ENCODE measurements at places on chromosomes 11 and 22.

DNA sequence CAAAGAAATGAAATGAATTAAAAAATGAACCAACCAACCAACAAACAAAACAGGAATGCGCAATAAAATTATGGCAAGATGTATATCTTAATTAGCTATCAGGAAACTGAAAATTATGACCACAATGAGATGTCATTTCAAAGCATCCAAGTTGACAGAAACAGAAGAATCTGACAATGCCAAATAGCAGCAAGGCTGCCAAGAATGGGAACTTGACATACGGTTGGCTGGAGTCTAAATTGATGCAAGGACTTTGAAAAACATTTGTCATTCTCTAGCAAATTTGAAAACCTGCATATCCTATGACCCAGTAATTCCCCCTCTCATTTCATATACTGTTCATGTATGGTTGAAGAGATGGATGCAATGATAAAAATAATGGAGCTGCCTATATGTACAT lies 1262.6 kb downstream of the TBC1D22A start:
- DNase-seq, result no peak

DNA sequence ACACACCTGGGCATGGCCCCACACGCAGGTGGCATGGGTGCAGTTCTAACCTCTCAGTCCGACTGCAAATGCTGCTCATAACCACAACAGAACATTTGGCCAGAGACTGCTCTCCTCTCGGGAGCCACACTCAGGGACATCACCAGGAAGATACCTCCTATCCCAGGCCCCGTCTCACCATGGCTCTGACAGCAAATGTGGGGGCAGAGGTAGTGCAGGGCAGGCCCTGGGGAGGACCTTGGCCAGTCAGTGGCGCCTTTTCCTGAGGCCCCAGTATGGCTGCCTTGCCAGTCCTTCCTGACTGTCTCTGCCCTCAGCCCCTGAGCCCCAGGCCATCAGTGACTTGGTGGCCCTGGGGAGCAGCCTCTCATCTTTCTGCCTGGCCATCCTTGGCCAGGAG lies 2.8 kb downstream of the KRTAP5-6 start:
- no peak for DNase-seq

GRCh38 chr11:117929916-117930570 lies 841 bp upstream of the TMPRSS13 start:
- DNase-seq, result no peak

- DNase-seq, result no peak
Observed at GRCh38 chr22:49798486-49799151, 29.1 kb downstream of the BRD1 start.

DNA sequence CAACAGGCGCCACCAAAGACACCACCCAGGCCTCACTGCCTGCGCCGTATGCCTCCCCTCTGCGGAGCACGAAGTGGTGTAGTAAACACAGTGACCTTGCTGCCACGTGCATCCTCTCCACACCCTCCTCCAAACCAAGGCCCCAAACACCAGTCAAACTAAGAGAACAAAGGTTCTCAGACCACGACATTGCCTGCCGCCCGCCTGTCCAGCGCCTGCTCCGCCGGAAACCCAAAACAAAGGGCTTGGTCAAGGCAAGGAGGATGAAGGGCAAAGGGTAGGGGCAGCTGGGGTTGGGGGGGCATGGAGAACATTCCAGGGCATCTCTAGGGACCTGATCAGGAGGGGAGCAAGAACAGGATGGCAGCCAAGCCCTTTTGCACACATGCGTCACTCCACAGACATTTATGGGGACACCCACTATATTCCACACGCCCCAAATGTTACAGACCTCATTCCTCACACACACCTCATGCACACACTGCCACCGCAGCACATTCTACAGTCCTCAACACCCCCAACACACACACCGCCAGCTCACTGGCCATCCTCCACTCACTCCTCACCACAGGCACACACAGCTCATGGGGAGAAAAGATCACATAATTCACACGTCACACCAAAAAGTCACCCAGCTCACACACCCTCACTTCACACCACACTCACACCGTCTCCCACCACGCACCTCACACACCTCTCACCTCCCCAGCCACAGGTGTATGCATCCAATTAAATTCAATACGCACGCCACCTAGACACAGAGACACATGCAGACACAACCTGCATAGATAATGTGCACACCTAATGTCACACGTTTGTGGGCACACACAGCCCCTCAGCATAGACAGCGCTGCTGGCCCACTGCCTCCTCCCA lies 34.5 kb downstream of the PDE2A start:
- DNase-seq, result no peak

DNA sequence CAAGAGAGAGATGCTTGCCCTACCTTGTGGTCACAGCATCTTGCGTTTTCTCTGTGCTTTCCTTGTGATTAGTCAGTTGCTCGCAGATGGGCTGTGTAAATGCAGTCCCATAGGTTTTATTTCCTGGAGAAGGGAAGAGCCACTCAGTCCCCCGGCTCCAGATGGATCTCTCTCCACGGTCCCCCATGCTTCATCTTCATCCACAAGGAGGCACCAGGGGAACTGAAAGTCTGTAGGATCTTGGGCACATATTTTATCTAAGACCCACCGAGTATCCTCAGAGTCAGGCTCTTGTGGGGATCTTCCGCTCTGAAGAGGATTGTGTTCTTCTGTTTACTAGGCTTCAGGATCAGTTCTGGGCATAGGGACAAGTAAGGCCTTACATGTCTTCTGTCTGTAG lies 66.8 kb upstream of the E2F8 start:
- no peak for DNase-seq
